ENCODE measurements at places on chromosomes 12 and 14.

DNA sequence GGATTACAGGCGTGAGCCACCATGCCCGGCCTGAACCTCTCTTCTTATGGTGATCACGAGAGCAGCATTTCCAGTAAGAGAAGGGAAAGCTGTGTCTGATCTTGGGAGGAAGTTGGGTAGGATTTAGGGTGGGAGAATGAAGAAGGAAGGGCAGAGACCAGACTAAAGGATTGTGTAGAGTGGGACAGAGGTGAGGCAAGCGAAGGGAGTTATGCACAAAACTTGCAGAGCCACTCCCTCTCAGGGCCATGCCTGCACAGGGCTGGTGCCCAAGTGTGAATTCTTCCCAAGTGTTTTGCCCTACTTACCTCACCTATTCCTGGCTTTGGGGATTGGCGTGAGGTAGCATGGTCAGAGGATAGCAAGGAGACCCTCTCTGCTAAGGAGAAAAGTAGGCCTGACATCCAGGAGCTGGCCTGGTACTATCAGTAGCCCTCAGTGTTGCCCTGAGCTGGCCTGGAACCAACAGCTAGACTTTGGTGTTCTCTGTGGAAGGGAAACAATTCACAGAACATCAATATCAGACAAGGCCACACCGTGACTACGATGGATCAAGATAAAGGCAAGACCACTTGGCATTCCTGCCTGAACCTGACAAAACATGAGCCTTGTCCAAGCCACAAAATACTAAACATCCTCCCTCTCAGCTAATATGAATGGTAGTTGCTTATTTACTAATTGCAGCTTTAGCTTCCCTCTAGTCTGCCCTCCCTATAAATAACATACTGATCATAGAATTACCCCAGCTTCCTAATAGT is 201.0 kb upstream of the AMIGO2 start:
- DNase-seq = no peak

DNA sequence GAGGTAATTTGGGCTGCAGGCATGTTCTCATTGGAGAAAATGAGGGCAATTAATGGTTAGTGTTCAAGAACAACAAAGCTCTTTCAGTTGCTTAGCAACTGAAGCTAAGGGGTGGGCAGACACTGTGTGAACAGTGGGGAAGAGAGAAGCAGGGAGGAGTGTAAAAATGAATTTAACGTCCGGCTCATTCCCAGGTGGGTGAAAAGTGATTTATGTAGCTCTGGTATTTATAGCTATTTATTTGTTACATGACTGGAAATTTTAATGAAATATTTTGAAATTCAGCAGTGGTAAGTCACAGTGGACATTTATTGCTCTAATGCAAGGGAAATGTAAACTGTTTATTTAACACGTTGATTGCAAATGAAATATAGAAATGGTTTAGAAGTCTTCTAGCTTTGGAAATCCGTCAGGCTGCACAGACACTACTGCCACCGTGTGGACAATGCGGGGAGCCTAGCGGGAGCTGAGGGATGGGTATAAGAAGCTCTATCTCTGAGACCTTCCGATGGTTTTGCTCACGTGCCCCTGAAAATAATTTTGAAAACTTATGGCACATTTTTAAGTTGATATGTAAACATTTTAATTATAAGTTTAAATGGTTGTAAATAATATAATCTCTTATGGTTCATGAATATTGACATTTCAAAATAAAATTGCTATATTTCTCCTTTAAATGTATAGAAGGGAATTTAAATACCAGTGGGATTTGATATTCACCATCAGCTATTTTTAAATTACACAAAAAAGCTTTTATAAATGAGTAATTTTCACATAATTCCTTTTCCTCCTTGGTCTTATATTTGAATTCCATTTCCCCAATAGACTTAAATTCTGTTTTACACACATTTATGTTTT is 54.4 kb downstream of the E2F7 start:
- DNase-seq = peak; percentile 65

- DNase-seq = no peak
These were observed 3.5 kb downstream of the LMO3 start for GRCh38 chr12:16602412-16602811.

GRCh38 chr12:6699989-6700645 is 498 bp downstream of the PIANP start:
- no peak for DNase-seq

DNA sequence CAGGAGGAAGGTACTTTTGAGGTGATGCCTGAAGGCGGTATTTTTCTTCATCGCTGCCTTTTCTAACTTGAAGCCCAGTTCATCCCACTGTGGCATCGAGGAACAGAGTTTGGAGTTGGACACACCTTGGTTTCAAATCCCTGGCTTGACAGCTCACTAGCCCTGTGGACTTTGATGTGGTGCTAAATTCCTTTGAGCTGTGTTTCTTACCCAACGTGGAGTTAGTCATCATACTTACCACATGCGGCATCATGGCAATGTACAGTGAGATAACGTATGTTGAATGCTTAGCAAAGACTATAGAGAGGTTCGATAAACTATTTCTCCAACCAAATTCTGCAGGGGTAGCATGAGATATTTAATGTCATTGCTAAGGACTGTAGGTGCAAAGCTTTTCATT is 3.4 kb downstream of the PLEKHG3 start:
- DNase-seq = peak; percentile 71

GRCh38 chr12:119932921-119933320 is 55.8 kb upstream of the CIT start:
- no peak for DNase-seq

- DNase-seq = peak; percentile 46
These were observed 14.8 kb upstream of the PPP1R1A start for GRCh38 chr12:54603173-54603814.

- peak; percentile 41 for DNase-seq
These were observed 5.8 kb downstream of the TMEM253 start for GRCh38 chr14:21106498-21107282.

- DNase-seq = no peak
These were observed 201.5 kb upstream of the MYL2 start for GRCh38 chr12:111121840-111122239.

DNA sequence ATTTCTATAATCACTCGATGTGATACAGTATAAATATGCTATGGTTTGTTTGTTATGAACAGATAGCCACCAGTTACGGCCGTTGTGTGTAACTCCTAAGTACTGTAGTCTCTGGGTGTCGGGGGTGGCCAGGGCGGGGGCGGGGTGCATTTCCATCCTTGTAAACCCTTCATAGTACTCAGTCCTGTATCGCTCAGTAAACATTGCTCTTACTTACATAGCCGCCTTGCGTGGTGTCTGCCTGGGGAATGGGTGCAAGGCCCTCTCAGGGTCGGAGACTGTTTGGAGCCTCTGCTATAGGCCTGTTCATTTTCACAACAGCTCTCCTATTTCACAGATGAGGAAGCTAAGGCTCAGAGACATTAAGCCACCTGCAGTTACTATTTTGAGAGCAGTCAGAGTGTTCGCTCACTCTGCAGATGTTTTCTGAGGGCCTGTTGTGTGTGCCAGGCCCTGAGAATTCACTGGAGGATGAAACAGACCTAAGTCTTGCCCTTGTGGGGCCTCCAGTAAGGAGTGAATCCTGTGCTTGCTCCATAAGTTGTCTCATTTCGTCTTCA is 42.5 kb downstream of the JDP2 start:
- DNase-seq = no peak

DNA sequence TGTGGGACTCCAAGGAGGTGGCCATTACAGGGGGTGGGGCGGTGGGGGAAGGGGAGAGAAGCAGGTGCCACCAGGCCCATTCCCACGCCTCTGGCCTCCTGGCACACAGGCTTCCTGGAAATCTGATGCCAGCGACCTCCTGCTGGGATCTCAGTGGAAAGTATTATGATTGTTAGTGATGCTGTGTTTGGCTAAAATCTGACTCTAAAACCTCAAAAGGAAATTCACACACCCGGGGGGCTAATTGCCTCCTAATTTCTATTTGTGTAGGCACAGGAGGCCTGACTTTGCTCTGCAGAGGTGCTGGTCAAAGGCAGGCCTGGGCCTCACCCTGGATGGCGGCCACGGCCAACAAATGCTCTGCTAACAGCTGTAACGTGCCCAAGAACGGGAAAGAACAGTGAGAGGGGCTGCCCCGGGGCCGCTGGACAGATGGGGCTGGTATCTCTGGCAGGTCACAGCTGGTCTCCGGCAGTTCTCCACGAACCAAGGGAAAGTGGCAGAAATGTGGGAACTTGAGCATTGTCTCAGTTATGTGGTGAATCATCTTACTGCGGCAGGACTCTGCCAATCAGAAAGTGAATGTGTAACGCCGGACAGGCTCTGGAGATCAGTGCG is 14.3 kb downstream of the FAM181A start:
- DNase-seq = no peak

DNA sequence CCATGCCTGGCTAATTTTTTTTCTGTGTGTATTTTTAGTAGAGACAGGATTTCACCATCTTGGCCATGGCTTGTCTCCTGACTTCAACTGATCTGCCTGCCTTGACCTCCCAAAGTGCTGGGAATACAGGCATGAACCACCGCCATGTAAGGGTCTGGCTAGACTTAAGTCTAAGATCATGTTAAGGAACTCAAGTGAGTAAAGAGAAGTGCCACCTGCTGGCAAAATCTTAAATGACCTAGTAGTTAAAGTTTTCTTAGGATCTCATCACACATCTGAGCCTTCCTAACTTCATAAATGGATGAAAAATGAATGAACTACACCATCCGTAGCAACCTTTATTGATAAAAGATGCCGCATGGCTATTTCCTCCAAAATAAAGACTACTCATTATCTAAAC is 1.7 kb upstream of the C12orf56 start:
- peak; percentile 13 for DNase-seq

DNA sequence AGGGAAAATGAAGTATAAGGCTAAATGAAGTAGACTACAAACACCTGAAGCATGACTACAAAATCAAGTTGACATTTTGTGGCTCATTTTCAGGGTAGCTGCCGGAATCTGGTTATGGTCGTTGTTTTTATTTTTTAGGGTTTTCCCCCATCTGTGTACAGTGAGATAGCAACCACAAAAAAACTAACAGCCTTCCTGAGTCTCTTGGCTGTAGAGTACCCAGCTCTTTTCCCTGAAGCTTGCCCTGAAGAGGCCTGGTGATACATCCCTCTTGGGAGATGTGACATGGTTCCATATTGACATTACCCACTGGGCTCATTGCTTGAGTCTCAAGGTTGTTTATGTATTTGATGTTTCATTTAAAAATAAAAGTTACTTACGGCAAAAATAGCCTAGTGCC is 424.0 kb downstream of the ZFP36L1 start:
- no peak for DNase-seq

DNA sequence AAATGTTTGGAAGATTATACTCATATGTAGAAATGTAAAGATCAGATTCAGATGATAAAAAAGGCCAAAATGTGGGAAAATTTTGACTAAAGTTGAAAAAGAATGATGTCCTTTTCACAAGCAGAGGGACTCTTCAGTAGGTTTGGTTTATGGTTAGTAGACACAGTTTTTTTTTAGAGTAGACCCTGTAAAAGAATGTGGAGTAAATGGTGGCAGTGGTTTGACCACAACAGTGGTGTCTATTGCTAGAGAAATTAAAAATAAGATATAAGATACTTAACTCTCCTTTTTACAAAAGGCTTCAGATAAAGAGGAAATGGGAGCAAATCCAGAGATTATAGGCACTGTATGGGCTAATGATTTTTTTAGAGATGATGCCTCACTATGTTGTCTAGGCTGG is 21.8 kb downstream of the RAP1B start:
- no peak for DNase-seq

DNA sequence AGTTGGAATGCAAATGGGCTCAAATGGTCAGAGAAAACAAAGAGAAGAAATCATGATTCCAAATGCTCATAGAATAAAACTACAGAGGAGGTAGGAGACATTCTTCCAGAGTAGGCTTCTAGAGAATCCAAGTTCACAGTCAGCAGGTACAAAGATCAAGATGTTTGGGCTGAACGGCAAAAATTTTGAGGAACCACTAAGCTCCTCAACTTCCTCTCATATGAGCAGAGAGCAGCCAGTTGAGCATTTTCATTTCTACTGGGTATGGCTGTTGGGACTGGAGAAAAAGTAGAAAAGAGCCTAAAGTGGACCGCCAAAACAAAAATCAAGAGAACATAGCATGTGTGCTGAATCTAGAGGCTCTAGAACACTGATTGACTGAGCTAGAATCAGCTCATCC is 73.8 kb upstream of the ARID2 start:
- no peak for DNase-seq

DNA sequence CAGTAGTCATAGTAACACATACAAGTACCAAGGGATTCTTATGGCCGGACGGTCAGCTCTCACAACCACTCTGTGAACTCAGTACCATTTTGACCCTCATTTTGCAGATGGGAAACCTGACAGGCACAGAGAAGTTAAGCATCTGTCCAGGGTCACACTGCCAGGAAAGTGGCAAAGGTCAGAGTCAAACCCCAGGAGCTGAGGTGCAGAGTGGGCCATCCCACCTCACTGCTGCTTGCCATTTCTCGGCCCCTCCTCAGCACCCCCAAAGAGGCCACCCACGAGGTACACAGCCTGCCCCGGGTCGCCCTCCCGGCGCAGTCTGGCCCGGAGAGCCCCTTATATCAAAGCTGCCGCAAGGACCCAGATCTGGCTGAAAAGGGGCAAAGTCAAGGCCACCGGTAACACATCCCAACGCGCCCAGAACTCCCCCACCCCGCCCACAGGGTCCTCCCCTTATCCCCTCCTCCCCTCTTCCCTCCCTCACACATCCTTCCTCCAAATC is 1.7 kb downstream of the NCOR2 start:
- no peak for DNase-seq
